Effector memory CD8-positive, alpha-beta T cell (primary cell): ENCODE measurements at places on chromosomes 11 and 22.
A peak's percentile ranks its signal among the peaks of the same experiment; 100 is the strongest.

DNA sequence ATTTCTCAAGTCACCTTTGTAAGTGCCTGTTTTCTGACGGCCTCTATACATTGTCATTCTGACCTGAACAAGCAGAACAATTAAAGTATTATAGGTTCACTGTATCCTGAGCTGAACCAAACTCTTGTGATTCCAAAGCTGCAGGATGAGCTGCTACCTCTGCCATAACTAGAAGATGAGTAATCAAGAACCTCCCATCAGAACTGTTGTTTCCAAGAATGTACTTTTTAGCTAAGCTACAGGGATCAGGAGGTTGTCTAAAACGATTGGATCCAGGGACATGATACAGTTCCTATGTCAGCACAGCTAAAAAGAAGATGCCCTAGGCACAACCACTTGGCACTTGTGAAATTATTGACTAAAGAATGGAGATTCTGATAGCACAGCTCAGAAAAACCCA lies 288.4 kb upstream of the CCDC90B start:
- DNase-seq: no peak

GRCh38 chr11:126926376-126926791 lies 74.2 kb downstream of the KIRREL3 start:
- DNase-seq: no peak

- no peak for DNase-seq
Measured at GRCh38 chr11:69167130-69167915, 11.6 kb downstream of the SMIM38 start.

- no peak for DNase-seq
Measured at GRCh38 chr22:41446057-41446501, 522 bp downstream of the TOB2 start.

- no peak for DNase-seq
Measured at GRCh38 chr11:93510196-93510873, 32.9 kb downstream of the SMCO4 start.

DNA sequence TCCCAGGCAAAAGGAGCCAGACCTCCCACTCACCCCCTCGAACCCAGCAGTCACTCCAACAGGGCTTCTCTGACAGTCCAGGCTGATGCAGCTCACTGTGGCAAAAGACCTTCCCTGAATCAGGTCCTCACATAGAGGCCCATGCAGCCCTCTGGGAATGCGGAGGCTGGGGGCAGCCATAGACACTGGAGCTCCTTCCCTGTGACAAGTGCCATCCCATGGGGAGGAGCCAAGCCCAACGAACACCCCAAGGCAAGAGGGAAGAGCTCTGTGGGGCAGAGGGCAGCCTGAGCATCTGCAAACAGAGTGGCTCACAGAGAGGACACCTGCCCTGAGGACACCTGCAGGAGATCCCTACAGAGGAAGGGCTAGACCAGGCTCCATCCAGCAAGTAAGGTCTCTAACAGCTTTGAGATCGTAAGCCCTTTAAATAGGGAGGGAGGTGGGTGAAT lies at the start of gene LINC01488:
LINC01488 (plus strand) TSS at position 271 of the 452 bp plus-strand sequence.
- DNase-seq: no peak

GRCh38 chr11:19920982-19921381 lies 208.3 kb downstream of the NAV2 start:
- DNase-seq: no peak

DNA sequence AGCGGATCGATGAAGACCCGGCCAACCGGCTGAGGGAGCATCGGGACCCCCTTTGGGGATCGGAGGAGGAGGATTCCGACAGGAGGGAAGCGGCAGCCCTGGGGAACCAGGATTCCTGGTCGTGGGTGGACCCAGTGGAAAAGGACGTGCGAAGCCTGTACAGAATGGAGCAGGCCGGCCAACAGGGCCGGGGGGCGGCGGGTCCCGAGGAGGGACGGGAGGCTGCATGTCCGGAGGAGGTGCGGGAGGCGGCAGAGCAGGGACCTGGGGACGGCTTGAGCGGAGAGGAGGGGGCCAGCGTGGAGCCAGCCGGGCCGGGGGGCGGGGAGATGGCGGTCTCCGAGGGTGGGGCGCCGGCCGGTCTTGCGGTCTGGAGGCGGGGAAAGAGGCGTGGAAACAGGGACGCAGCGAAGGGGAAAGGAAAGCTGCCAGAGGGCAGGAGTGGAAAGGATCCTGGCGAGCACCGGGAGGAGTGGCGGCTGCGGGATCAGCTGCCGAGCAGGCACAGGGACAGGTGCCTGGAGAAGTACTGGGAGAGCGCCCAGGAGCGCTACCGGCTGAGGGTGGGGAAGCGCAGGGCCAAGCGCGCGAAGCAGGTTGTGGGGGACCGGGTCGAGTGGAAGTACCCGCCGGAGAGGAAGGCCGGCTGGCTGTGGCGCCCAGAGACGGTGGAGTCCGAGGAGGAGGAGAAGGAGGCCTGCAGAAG lies at the start of gene ANO5:
ANO5 (plus strand) TSS at position 444 of the 706 bp plus-strand sequence. CDS start 408 bp downstream, outside the sequence.
- DNase-seq: no peak

DNA sequence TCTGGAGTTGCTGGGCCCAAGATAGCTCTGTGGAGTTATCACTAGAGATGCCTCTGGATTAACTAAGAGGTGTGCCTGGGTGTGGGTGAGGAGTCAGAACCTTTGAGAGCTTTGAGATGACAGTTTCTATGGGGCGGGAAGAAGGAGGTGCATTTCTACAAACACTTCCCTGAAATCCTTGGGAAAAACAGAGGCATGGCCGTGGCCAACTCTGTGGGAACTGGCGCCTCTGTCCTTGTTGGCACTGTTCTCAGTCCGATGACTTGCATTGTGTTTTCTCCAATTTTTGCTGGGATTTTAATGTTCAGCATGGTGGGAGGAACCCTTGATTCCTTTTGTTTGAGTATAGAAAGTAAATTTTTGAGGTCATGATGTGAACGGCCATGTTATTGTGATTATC lies 115.8 kb upstream of the PARVA start:
- DNase-seq: no peak

DNA sequence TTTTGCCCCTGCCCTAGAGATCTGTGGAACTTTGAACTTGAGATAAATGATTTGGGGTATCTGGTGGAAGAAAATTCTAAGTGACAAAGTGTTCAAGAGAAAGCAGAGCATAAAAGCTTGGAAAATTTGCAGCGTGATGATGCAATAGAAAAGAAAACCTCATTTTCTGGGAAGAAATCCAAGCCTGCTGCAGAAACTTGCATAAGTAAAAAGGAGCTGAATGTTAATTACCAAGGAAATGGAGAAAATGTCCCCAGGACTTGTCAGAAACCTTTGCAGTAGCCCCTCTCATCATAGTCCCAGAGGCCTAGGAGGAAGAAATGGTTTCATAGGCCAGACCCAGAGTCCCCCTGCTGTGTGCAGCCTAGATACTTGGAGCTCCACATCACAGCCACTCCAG lies 686.9 kb downstream of the FAM181B start:
- DNase-seq: no peak

- DNase-seq: no peak
Measured at GRCh38 chr11:69384251-69385143, 90.5 kb downstream of the MYEOV start.

DNA sequence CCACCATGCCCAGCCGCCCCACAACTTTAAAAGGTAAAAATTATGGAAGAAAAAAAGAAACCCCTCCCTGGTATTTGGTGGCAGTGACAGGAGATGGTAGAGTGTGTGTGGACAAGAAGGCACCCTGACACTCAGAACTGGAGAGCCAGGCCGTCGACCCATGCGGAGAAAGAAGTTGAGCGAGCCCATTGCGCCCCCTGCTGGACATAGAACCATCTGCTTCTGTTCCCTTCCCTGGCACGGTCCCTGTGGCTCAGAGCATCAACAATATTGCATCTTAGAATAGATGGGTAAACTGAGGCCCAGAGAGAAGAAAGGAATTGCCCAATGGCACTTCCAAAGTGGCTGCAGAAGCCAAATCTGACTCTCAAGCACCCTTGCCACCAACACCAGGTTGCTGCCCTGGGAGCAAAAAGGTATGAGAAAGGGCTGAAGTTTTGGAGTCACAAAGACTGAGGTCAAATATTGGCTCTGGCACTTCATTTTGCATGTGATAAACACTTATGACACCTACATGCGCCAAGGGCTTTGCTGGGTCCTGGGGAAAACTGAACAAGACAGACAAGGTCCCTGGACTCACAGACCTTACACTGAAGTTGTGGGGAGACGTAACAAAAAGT lies 8.6 kb downstream of the MRPL11 start:
- DNase-seq: peak; percentile 66

DNA sequence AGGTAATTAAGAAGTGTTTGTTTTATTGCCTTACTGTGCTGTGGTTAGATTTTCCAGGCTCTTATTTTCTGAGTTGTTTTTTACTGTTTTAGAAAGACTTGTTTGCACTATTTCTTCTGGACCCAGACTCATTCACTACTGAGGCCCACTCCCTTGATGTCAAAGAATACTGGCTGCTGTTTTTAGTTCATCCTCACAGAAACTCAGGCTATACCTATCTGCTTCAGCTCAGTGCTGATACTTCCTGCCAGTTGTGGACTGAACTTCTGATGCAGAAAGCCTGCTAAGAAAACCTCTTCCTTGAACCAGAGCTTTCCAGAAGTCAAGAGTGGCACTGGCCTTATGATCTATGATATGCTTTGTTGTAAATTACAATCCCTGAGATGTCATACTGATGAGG lies 15.9 kb upstream of the PIK3IP1 start:
- no peak for DNase-seq

DNA sequence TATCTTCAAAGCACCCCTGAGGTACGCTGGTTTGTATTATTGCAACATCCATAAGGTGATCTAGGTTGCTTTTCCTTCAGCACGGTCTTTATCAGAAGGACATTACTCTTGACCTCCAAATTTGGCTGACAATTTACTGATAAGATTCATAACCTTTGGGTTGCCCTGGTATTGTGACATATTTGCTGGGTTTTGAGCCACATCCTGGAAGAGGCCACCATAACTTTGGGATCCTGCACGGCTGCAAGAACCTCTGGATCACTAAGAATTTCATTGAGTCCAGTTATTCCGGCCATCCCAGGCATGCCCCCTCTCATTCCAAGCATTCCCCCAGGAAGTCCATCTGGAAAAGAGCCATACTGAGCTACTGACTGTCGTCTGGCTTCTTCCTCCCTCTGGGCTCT lies 6.5 kb upstream of the PLET1 start:
- DNase-seq: no peak

GRCh38 chr22:48198489-48199459 lies 1436.3 kb downstream of the TBC1D22A start:
- no peak for DNase-seq

GRCh38 chr22:24216541-24217209 lies 28.2 kb downstream of the GGT5 start:
- no peak for DNase-seq
